Right hindlimb (tissue), 1 donor: ENCODE measurements at places on chromosomes 3 and 15.

DNA sequence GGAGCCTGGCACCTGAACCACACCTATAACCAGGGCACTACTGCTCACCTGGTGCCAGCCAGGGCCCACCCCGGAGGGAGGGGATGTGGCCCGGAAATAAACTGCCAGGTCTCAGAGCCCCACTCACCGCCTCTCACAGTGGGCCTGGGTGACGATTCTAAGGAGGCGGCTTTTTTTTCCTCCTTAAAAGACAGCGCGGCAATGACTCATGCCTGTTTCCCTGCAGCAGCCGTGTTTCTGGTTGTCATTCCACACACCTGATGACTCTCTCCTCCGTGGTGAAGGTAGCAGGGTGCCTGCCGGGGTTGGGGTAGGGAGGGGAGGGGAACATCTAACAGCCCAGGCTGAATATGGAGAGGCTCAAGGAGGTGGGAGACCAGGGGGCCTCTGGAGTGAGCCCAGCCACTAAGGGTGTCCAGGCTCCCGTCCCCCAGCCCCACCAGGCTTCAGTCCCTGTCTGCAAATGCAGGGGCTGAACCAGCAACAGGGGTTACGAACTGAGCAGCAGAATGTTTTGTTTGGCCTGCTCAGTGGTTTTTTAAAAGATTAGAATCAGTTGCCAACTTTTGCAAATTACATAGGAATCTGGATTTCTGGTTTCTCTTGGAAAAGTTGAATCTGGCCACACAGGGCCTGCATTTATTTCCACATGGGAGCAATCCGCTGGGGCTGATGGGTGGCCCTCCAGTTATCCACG lies 127.3 kb upstream of the LINGO1 start:
- DNase-seq = no peak

GRCh38 chr3:112794622-112795172 lies 52.0 kb downstream of the CD200R1L start:
- DNase-seq = no peak

DNA sequence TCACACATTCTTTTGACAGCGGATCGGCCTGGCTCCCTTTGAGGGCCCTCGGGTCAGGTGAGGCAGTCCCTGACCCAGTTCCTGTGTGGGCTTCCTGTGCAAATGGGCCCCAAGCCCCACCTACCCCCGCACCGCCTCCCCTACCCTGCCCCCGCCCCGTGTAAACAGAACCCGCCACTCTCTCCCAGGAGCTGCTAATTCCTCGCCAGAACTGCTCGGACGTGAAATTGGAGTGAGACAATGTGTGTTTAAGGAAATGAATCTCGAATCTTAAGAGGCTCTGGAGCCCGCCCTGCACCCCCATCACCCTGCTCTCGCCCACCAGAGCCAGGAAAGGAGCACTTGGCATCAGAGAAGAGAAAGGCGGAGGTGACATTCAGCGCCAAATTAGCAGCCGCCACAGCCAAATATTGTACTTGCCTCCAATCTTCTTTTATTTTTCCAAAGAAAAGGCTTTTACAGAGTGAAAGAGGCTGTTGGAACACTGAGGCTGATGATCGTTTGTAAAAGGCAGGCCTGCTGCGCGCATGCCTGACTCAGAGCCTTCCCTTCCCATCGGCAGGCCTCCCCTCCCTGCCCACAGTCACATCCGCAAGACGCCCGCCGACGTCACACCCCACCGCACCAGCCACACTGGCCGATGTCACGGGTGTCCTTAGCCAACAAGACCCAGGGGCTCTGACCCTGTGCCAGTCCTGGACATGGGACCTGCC lies 53.1 kb downstream of the CACNA2D2 start:
- DNase-seq = peak; percentile 76

GRCh38 chr15:70430069-70430468 lies 332.4 kb upstream of the TLE3 start:
- DNase-seq = no peak

- no peak for DNase-seq
Measured at GRCh38 chr3:108940568-108941263, 13.0 kb downstream of the GUCA1C start.

- DNase-seq = peak; percentile 87
Measured at GRCh38 chr15:56243163-56244037, at the start of gene RFX7. Gene RFX7 (minus strand): TSS chr15:56243879. CDS start chr15:56243285, 594 bp downstream.

DNA sequence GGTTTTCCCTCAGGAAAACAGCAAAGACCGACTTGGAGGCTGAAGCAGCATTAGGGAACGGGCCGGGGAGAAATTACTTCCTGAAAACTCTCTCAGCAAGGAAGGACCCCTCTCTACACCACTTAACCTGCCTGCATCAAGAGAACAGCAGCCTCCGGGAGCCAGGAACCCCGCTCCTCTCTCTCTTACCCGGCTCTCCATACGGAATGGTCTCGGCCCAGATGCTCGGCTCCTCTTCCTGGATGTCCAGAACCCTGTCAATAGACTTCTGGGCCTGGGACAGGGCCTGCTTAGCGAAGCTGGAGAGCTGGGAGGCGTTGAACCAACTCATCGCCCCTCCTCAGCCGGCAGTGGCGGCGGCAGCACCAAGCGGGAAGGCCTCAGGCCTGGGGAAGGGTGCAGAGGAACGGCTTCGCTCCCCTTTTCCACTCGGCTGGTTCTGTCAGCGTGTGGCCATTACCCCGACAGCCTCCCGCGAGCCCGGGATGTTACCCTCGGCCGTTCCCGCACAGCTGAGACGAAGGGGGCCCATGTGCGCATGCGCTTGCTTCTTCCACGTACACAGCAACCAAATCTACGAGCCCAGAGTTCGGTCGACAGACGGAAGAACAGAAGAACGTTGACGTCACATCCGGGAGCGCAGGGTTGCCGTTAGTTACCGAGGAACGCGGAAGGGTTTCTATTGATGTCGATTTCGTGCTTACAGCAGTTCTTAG lies at the start of gene TMF1:
Gene TMF1 (minus strand): TSS at position 578 of the 716 bp plus-strand sequence. CDS start 247 bp downstream, at position 331.
- DNase-seq = peak; percentile 98

DNA sequence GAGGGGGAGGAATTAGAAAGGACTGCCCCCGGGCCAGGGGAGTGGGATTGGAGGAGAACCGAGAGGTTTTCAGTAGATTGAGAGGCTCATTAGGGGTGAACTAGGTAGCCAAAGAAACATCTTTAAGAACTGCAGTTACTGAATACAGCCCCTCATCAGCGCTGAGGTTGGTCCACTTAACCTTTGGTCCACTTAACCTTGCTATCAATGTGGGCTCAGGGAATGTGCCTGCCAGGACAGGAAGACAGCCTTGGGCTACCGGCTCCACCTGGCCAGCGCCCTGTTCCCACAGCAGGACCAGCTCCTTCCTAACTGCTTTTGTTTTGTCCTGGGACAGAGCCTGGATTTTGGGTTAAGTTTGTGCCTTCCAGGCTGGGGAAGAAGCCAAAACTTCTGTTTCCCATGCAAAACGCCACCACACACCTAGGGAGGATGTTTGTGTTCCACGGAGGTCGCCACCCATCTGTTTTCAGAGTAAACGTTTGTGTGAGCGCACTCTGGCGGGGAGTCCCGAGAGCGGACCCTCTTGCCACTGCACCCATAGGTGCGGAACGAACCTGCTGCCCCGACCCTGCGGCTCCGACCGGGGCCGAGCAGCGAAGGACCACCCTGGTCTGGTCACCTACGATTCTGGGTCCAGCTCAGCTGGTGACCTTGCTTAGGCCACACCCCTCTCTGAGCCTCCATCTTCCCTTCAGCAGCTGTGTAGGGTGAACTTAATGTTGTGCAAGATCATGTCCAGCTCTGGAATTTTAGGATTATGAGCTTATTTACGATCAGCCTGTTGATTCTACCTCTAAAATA lies 107.4 kb downstream of the VGLL4 start:
- DNase-seq = no peak

- DNase-seq = peak; percentile 62
Measured at GRCh38 chr3:173065543-173065981, 75.5 kb downstream of the SPATA16 start.

- DNase-seq = no peak
Measured at GRCh38 chr3:57298041-57298440, 5.6 kb upstream of the ASB14 start.

DNA sequence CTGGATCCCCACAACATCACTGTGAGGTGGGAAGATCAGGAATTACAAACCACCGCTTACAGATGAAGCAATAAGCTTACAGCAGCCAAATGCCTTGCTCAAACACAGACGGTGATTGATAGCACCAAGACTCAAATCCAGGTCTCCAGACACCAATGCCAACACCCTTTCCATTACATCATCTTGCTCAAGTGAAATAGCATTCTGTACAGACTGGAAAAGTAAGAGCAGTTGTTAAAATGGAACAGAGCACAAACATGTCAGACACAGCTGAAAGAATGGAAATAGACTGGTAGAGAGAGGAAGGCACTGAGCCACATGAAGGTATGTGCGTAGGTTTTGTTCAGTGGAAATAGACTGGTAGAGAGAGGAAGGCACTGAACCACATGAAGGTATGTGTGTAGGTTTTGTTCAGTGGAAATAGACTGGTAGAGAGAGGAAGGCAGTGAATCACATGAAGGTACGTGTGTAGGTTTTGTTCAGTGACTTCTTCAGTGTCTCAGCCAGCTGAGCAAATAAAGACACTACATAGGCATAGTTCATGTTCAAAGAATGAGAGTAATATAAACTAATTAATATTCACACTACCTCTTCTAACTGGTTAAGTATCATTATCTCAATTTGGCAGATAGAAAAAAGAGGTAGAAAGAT lies 15.6 kb downstream of the CLDN1 start:
- DNase-seq = no peak

DNA sequence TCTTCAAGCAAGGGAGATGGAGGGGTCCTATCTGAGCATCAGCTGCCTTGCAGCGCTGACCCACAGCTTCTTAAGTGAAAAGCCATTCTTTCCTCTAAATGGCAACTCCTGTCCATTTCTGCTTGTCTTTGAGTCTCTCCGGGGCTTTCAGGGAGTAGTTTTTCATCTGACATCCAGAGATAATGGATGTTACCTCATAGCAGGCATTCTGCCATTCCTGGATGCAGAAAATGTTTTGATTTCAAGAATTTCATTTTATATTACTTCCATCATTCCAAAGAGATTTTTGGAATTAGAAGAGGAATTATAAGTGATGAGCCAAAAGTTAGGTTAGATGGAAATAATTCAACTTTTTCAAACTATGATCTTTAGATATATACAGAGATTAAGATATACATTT lies 44.9 kb upstream of the GABRG3 start:
- no peak for DNase-seq

- no peak for DNase-seq
Measured at GRCh38 chr15:101543026-101543390, 53.5 kb upstream of the PCSK6 start.

DNA sequence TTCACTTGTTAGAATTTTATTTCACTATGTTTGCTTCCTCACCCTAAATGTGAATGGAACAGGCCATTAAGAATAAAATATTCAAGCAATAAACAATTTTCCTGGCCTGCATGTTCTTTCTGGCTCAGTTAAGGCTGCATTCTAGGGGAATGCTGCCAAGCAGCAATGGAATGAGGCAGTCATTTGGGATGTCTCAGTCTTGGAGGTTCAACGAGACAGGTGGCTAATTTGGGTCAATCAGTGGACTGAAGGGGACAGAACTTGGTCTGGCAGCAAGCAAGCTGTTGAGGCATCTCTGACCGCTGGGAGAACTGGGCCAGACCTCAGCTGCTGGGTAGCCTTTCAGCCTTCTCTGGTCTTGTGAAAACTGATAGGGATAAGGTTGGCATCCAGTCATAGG lies 241.6 kb downstream of the NLGN1 start:
- DNase-seq = no peak

DNA sequence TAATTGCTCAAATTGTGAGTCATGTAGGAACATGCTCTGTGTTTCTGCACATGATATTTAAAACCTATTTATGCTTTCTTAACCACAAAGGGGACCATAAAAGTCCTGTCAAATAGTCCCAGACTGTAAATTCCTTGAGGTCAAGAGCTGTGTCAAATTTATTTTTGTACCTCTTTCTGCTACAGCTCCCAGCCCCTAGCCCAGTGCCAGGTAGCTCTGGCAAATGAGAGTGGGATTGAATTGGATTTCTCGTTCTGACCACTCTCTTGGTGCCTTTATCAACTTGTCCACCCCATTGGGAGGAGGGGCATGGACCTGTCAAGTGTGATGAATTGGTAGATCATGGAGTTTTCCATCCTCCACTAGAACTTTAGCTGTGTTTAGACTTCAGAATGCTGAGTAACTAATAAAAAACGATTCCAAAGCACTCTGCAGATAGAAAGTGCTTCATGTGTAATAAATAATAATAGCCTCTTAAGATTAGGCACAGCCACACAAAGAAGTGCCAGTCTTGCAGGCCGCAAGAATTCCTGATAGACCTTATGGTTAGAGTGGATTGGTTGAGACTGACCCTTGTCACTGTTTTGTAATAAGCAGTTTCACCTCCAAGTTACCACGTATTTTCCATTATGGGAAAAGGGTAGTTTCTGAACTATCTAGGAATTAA lies 120.4 kb downstream of the LPP start:
- DNase-seq = no peak

GRCh38 chr15:97691799-97692198 lies 268.7 kb upstream of the ARRDC4 start:
- no peak for DNase-seq

DNA sequence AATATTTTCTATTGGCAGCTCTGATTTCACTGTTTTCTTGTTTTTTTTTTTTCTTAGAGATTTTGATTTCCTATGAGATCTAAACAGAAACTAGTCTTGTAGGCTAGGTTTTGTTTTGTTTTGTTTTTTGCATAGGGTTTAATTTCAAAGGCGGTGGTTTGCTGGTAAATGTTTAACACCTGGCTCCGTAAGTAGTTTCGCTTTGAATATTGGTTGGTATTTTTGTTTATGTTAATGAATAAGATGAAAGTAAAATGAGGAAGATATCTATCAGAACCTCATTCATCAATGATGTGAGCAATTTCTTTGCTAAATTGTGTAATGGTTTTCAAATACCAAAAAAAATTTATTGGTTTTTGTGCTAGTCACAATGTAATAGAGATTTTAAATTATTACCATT lies 39.7 kb upstream of the TM4SF1 start:
- DNase-seq = no peak

- DNase-seq = peak; percentile 81
Measured at GRCh38 chr3:185942907-185943759, 5.3 kb upstream of the TRA2B start.

DNA sequence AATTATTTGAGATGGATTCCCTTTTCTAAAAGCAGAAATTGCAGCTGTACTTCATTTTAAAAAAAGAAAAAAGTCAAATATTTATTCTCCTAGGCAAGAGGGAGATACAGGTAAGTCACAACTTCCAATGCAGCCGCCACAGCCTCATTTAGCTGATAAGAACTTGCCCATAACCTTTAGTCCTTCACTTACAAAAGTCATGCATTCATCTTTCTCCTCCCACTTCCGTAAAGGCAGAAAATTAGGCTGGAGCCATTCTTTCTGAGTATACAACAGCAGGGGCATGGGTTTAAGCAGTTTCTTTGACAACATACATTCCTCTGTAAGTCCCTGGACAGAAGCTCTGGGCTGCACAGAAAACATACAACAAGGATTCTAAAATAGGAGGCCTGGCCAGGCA lies 4.3 kb downstream of the SUCLG2 start:
- DNase-seq = no peak

- DNase-seq = no peak
Measured at GRCh38 chr15:99662903-99663302, 70.3 kb downstream of the LYSMD4 start.

DNA sequence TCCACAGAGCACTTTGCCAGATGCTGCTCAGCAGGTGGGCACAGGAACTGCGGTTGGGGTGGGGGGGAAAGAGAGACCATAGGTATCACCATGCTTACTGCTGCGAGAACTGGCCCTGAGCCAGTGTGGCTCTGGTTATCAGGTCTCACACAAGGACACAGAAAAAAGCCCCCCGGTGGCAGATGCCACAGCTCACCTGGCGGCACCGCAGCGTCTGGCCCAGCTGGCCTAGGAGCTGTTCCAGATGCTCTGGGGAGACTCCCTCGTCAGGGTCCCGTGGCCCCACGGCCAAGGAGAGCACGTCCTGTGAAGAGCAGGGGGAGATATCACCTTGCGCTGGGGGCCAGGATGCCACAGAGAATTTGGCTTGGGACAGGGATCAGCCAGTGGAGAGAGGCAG lies 10.8 kb downstream of the CDAN1 start:
- DNase-seq = no peak
